HS-27A (cell line): ENCODE measurements at places on chromosomes 12 and 14.

DNA sequence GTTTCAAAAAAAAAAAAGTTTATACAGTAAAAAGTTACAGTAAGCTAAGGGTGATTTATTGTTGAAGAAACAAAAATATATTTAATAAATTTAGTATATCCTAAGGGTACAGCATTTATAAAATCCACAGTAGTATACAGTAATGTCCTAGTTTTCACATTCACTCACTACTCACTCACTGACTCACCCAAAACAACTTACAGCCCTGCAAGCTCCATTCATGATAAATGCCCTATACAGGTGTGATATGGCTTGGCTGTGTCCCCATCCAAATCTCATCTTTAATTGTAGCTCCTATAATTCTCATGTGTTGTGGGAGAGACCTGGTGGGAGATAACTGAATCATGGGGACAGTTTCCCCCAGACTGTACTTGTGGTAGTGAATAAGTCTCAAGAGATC lies 61.7 kb downstream of the TC2N start:
- no peak for DNase-seq

DNA sequence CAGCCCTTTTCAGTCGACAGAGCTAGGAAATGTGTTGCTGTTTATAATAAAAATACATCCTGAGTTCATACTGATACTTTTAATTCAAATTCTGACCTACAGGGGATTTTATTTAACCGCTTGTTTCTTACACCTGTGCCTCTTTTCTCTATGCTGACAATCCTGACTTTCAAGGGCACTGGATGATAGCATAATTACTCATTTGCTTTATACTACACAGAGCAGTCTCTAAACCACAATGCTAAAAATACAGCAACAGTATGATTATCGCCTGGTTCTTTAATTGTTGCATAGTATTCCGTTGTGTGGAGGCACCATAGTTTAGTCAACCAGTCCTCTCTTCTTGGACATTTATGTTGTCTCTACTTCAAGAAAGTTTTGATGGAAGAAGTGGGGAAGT lies 372.9 kb downstream of the DPF3 start:
- DNase-seq, result no peak

- DNase-seq, result no peak
Measured at GRCh38 chr12:75699728-75700496, 188.5 kb upstream of the KRR1 start.

- no peak for DNase-seq
Measured at GRCh38 chr12:27553941-27554340, 29.9 kb downstream of the PPFIBP1 start.

DNA sequence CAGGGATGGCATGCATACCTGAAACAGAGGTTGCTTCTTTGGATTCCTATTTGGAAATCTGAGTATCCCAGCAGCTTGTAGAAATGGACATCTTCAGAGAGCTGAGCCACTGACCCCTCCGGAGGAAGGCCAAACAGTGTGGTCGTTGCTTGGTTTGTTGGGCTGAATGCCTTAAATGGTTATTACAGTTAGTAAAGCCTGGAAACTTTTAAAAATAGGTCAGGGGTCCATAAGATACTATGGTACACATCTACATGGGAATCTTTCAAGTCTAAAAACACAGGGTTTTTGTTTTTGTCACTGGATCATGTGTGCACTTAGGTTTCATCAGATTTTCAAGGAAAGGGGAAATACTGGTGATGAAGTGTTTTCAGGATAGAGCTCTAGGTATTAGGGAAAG lies 7.7 kb downstream of the DYRK2 start:
- DNase-seq, result no peak

- DNase-seq, result no peak
Measured at GRCh38 chr12:120554678-120555077, 20.5 kb downstream of the RNF10 start.

- no peak for DNase-seq
Measured at GRCh38 chr14:25003537-25003936, 46.4 kb downstream of the STXBP6 start.

DNA sequence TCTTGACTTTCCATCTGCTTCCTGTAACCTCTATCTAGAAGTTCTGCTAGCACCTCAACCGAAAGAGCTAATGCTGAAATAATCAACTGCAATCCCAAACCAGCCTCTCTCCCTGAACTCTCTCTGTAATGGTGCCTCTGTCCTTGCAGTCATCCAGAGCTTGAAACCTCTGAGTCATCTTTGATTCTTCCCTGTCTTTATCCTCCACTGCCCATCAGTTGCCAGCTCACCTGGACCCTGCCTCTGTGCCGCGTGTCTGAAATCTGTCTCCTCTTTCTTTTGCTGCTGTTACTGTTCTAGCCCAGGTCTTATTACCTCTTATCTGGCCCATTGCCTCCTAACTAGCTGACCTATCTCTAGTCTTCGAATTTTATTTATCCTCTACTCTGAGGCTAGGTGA lies 15.5 kb downstream of the CLSTN3 start:
- no peak for DNase-seq

GRCh38 chr12:62256408-62257096 lies 3.7 kb upstream of the USP15 start:
- no peak for DNase-seq

DNA sequence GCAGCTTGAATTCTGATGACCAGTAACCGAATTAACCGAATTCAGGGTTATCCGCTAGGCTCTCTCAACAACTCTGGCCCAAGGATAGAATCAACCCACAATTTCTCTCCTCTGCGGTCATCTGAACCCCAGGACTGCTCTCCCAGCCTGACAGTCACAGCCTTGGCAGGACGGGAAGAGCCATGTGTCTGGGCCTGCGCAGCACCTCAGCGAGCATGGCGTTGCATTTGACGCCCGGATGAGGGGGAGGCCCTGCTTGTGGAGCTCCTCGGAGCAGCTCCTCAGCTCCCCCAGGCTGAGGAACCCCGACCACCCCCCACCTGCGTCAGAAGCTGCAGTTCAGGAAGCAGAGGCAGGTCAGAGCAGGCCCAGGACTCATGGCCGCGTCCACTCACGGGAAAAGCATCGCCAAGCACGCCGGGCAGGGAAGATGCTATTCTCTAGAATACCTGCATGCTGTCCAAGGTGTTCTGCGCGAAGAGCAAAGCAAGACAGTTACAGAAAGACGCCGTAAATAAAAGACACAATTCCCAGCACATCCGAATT lies 131.1 kb downstream of the PIWIL1 start:
- no peak for DNase-seq

- no peak for DNase-seq
Measured at GRCh38 chr14:106686533-106686932, 1160.2 kb downstream of the TMEM121 start.

DNA sequence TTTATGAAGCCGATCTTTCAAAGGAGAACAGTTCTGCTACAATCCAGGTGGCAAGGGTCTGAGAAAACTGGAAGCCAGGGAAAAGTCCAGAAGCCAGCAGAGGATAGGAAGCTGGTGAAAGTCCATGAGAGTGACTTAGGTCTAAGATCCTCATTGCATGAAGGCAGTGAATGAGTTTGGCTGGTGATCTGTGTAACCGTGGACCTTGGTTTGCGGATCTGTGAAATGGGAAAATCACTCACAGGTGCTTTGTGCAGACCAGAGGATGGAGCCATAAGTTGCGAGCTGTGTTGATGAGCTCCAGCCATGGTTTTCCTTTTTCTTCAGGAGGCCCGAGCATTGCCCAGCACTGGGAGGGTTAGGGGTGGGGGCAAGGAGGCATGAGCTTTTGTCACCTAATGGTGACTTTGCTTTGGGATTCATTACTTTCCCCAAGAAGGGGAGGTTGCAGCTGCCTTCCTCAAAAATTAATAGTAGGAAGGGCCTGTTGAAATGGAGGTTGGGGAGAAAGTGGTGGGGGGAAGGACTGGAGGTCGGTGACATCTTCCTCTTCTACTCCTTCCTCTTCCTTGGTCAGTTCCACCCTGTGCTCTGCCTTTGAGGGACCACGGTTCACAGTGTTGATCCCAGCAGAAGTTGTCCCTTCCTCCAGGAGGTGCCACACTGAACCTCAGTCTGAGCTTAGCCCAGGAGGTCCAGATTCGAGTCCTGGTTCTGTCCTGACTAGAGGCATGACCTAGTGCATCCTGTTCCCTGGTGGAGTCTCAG lies 20.3 kb upstream of the SERPINA6 start:
- no peak for DNase-seq

GRCh38 chr12:122886851-122887818 lies 8.8 kb downstream of the VPS37B start:
- DNase-seq, result no peak

- no peak for DNase-seq
Measured at GRCh38 chr12:4526923-4527546, 11.7 kb upstream of the RAD51AP1 start.

DNA sequence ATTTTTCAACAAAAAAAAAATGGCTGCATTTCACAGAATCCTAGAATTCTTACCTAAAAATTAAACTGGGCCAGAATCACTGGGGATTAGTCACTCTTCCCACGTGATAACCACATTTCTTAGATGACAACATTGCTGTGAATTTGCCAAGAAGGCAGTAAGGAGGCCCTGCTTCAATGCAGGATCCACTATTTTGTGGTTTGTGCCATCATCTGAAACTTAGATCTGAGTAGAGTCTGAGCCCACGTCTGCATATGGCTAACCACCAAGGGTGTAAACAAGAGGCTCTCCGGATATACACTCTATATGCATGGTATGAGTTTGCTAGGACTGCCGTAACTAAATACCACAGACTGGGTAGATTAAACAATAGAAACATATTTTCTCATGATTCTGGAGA lies 24.4 kb upstream of the TBX5 start:
- no peak for DNase-seq

DNA sequence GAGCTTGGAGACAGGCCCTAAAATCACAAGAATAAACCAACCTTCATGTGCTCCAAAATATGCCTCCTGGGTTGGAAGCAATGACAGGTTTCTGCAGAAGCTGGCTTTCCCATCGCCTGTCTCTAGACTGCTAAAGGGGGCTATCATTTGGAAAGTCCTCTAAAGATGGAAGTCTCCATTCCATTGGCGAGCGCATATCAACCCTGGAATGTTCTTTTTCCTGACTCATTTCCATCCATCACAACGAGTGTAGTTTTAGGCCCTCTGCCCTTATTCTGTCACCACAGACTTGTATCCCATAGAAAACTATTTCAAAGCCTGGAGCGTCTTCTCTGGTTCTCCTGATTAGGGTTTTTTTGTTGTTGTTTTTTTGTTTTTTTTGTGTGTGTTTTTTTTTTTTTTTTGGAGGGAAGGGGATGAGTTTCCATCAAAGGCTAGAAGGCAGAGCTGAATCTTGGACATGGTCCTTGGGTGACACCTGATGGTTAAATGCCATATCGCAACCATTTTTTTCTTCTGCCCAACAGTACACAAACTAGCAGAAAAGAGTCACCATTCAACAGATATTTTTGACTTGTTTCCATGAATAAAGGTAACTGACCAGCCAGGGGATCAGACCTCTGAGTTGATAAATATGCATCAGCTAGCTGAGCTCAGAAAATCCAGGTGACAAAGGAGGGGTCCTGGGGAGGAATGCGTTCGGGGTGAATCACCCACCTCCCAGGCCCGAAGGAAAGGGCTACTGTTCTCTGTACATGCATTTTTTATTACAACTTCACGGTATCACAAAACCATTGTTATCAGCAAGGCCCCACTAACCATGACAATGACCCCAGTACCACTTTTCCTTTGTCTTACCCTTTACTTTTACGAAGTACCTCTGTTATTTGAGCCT lies 40.5 kb downstream of the KCNA5 start:
- DNase-seq, result no peak

DNA sequence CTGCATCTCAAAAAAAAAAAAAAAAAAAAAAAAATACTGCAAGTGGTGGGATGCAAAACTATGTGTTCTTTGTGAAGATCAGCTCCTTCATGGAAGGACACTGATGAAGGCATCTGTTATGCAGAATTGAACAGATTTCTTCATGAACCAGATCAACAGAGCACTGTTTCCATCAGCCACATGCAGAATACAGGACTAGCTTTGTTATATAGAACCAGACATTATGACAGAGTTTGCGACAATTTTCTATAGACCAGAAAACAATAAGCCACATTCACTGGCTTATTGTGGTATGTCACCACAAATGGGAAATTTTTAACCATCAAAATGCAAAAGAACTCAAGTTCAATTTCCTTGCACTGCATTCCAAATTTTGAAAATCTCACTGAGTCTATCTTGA lies 34.7 kb downstream of the CIT start:
- no peak for DNase-seq
